IPS-NIHi11 (cell line): ENCODE measurements at places on chromosomes 12 and 14.
A peak's percentile ranks its signal among the peaks of the same experiment; 100 is the strongest.

- DNase-seq = no peak
These were observed at the start of gene TAS2R7 for GRCh38 chr12:10802587-10802986. Gene TAS2R7 (minus strand): TSS chr12:10802627. CDS start chr12:10802570, 57 bp downstream.

DNA sequence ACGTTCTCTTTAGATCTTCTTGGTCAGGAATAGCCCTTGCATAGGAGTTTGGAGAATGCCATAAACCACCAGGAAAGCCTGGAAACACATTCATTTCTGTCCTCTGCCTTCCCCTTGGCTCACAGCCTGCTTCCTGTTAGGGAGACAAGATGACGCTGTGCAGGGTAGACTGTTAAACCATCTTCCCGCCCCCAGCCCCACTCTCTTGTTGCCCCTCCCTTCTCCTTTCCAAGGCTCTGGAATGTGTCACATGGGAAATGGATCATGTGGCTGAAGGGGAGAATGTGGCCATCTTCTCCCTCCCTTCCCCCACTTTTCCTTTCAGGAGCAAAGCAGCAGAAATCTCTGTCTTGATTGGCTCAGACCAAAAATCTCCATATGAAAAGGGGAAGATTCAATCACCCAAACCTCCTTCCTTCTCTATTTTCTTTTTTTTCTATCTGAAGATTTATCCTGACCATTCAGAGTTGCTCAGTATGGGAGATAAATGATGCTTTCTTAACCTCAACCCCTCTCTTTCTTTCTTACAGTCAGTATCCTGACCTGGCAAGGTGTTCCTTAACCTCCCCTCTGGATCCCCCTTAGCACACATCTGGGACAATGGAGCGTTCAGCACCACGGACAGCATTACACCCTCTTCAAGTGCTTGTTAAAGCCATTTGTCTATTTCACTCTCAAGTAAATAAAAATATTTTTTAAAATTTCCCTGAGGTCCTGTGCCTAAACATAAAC is 11.4 kb downstream of the GPR19 start:
- DNase-seq = peak; percentile 72

DNA sequence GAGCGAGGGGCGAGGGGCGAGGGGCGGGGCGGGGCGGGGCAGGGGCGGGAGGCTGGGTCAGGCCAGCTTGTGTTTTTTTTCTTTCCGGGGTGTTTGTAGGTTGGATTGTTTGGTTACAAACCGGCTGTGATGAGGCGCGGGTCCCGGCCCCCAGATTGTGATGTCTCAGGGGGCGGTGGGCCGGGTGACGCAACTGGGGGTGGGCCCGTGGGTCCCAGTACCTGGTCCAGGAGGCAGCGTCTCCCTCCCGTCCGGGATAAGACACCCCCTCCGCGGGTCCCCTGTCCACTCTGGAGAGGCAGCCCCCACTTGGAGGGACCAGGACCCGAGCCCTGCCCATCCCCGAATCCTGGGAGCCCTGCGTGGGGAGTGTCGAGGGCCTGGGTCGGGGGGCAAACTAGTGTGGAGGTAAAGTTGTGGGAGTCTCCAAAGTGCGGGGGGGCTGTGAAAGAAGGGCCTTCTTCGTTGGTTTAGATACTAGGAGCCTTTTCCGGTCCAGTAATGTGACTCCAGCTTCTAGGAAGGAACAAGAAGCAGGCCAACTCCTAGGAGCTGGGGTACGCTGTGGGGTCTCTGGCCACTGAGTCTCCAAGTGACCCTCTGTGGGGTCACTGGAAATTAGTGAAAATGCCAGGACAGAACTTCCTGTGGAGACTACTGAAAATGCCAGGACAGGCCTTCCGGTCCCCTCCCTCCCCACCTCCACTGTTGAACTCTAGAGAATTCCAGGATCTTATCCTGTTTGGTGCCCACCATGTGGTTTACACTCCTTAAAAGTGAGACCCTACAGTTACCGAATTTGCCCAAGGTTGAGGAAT is 579 bp upstream of the CLMN start:
- DNase-seq = no peak

DNA sequence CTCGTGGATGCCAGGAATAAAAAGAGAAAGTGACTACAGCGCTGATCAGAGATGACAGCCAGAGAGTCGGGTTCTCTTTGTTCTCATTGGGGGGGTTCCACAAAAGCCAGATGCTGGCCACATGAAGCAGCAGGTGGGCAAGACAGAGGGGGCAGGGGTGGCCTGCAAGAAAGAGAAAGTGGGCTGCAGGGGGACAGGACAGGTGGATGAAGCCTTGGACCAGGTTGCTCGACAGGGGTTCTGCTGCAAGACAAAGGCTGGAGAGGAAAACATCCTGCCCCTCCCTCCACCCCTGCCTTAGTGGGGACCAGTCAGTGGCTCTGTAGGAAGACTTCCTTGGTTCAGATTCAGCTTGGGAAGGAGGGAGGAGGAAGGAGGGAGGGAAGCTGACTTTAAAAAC is 126.2 kb downstream of the KSR2 start:
- peak; percentile 75 for DNase-seq

- DNase-seq = no peak
These were observed 8.3 kb downstream of the ABHD4 start for GRCh38 chr14:22606380-22606779.

DNA sequence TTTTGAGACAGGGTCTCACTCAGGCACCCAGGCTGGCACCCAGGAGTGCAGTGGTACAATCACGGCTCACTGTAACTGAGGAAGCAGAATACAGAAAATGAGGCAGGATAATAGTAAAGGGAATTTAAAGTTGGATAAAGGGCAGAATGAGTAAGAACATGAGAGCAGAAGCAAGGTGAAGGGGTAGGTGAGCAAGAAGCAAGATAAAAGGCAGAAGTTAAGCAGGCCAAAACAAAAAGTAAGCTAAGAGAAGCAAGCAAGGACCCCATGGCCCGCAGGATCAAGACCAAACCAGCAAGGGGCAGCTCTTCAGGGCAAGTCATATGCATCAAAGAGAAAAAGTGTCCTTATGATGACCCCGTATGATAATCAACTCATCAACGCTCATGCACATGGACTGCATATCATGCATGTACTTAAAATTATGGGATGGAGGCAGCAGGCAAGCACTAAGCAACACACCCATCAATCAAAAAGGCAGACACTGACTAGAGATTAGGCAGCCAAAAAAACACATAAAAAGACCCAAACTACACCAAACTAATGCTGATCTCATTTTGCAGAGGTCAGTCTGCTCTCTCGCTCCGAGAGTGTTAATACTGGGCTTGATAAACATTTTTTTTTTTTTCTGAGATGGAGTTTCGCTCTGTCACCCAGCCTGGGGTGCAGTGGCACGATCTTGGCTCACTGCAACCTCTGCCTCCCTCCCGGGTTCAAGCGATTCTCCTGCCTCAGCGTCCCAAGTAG is 11.6 kb downstream of the TIMELESS start:
- no peak for DNase-seq
